Smooth muscle cell of bladder (primary cell): ENCODE measurements at places on chromosomes 1 and 21. TPM values are rescaled to one million over a fixed set of nuclear protein-coding genes. Genes with fewer than 3 reads are reported as not detected.

Gene RIMKLA
- total RNA-seq = under 0.01 TPM in 2 replicates

Gene DNTTIP2
- 21.2 and 27.8 TPM in 2 replicates for total RNA-seq

Gene SPRR5
- not detected in 2 replicates for total RNA-seq

Gene C1QA
- total RNA-seq = not detected in 2 replicates

Gene C1orf141
- total RNA-seq = not detected in 2 replicates

Gene PTTG1IP
- 268 and 335 TPM in 2 replicates for total RNA-seq

Gene MTMR11
- total RNA-seq = 2.4 and 2.9 TPM in 2 replicates

Gene ZNF648
- not detected in 2 replicates for total RNA-seq

Gene NEXN
- total RNA-seq = 10.0 and 13.6 TPM in 2 replicates

Gene RIIAD1
- total RNA-seq = not detected in 2 replicates

Gene ALPL
- total RNA-seq = 1.1 and 1.5 TPM in 2 replicates

Gene CTSS
- total RNA-seq = 3.2 and 7.0 TPM in 2 replicates

Gene KIRREL1
- total RNA-seq = 95.4 and 131 TPM in 2 replicates

Gene AMY1B
- not detected in 2 replicates for total RNA-seq

Gene ADAMTS5
- total RNA-seq = 22.3 and 24.4 TPM in 2 replicates
